Foreskin melanocyte (primary cell): ENCODE measurements at places on chromosomes 3 and 15.
A peak's percentile ranks its signal among the peaks of the same experiment; 100 is the strongest.

DNA sequence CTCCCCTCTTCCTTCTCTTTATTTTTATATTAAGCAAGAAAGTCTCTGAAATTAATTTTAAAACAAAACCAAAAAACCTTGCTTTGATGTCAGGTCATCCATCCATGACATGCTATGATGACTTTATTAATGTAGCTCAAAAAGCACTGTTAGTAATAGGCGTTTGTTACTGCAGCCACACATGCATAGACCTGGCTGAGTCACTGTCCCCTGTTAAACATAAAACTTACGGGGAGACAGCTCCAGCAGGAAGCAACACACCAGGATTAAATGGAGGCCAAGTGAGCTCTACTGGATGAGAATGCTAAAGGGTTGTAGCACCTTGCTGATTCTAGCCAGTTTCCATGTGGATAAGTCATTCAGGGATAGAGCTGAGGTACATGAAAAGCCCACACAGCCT lies 661.1 kb downstream of the MAGI1 start:
- no peak for DNase-seq

- DNase-seq, result no peak
These were observed 11.1 kb downstream of the ANKUB1 start for GRCh38 chr3:149781211-149781610.

GRCh38 chr15:74821091-74821789 lies 5.2 kb upstream of the CPLX3 start:
- DNase-seq, result no peak

DNA sequence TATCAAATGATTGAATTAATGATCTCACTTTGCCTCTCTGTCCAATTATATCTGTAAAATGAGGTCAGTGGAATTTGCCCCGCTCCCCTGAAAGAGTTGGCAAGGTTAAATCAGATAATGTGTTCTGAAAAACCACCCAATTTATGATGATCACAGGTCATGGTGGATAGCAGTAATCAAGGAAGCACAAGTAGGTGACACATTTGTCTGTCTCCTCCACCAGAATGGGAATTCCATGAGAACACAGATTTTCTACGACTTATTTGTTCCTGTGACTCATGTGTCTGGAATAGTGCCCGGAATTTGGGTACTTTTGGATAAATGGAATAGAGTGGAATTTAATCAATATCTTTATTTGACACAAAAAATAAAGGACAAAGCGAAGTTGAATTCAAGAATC lies 220.9 kb upstream of the SUCLG2 start:
- DNase-seq, result no peak

- DNase-seq, result no peak
These were observed 6.9 kb upstream of the NME9 start for GRCh38 chr3:138336454-138336999.

- no peak for DNase-seq
These were observed 142.7 kb downstream of the FNDC3B start for GRCh38 chr3:172181932-172182586.

GRCh38 chr3:128845119-128845777 lies 34.2 kb upstream of the ACAD9 start:
- DNase-seq, result no peak

DNA sequence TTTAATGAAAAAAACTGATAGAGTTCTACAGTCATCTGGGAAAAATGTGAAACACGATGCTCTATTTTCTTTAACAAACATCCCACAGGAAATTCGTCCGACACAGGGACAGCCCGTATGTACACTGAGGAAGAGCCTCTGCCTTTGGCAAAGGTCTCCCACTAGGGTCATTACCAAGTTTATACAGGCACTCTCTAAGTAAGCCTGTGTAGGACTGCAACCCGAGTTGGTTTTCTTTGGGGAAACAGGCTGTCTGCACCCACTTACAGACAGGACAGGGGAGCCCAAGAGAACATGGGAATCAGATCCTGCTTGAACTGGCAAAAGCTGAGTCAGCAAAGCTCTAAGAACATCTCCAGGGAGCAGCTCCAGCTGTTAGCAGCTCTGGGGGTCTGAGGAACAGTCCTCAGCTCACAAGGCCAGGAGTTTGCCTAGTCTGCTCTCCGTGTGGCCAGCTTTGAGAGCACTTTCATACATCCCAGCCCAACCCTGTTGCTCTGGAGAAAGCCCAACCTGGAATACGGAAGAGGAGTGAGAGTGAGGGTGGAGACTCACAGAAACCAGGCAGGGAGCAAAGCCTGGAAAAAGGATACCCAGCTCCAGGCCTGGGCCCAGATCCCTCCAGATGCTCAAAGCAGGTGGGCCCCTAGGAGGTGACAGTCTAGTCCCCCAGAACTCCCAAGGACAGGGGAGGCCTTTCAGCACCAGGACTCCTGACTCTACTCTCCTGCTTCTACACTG lies 1.9 kb downstream of the TBC1D2B start:
- DNase-seq, result peak; percentile 66

DNA sequence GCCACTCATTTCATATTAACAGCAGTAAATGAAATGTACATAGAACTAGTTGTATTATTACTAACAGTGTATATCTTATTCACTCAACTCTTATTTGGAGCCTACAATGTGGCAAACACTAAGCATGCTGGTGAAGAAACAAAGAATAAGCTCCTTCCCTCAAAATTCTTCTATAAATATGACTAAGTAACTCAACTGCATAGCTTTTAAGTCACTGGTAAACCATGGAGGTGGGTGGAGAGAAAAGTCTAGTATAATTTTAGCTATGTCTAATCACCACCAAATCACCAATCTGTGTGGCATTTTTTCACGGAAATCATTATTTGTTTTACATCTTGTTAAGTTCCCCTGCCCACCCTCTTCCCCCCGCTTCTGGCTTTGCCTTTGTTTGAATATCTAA lies 17.5 kb downstream of the COPS2 start:
- no peak for DNase-seq

GRCh38 chr3:54900838-54901591 lies 26.8 kb downstream of the LRTM1 start:
- DNase-seq, result no peak

- peak; percentile 6 for DNase-seq
These were observed 307.4 kb upstream of the COL8A1 start for GRCh38 chr3:99330924-99331532.

GRCh38 chr3:134147411-134147810 lies 103.2 kb downstream of the RYK start:
- DNase-seq, result no peak
